ENCODE measurements at places on chromosomes 1 and 21.

GRCh38 chr1:91080650-91081049 is 58.8 kb upstream of the ZNF644 start:
- DNase-seq: no peak

DNA sequence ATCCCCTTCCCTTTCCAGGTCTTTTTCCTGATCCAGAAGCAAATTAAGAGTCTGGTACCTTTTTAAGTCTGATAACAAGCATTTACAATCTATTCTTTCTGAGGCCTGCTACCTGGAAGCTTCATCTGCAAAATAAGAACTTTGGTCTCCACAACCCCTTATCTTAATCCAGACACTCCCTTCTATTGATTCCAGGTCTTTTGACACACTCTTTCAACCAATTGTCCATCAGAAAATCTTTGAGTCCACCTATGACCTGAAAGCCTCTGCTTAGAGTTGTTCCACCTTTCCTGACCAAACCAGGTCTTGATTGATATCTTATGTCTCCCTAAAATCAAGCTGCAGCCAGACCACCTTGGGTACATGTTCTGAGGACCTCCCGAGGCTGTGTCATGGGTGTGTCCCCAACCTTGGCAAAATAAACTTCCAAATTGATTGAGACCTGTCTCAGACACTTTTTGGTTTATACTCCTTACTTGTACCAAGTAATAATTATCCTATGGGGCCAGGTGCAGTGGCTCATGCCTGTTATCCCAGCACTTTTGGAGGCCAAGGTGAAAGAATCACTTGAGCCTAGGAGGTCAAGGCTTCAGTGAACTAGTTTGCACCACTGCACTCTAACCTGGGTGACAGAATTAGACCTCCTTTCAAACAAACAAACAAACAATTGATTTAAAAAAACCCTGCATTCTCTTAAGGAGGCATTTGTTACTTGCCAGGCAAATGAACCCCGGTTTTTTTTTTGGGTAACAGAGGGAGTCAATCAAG is 126.1 kb downstream of the MAP3K21 start:
- DNase-seq: no peak

DNA sequence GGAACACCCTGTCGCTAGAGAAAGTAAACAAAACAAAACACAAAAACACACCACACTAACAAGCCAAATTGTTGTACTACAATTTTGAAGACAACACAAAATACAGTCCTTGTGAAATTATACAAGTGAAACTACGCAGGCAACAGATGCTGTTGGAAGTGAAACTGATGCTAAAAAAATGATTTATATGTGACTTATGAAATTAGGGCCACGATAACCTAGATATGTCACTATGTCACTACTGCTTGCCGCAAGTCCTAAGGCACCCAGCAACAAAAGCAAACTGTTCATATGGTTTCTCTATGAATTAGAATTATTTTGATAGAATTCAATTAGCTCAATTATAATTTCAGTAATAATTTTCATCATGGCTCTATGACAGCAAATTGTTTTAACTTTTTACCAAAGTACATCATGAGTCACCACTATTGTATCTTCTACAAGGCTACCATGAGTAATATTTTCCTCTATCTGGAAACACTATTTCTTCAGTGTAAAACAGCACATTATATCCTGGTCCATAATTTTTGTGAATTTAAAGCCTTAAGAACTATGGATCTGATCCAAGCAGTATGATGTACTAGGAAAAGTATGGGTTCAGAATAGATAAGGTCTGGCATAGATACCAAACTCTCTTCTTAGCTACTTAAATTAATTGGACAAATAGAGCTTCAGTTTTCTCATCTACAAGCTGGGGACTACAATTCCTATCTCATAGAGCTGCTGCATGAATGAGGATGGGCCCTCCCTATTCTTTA is 216.3 kb downstream of the COL11A1 start:
- peak; percentile 61 for DNase-seq

GRCh38 chr1:199226163-199226562 is 587.3 kb downstream of the PTPRC start:
- DNase-seq: no peak

GRCh38 chr1:39395357-39395831 is 96.0 kb upstream of the BMP8A start:
- no peak for DNase-seq

DNA sequence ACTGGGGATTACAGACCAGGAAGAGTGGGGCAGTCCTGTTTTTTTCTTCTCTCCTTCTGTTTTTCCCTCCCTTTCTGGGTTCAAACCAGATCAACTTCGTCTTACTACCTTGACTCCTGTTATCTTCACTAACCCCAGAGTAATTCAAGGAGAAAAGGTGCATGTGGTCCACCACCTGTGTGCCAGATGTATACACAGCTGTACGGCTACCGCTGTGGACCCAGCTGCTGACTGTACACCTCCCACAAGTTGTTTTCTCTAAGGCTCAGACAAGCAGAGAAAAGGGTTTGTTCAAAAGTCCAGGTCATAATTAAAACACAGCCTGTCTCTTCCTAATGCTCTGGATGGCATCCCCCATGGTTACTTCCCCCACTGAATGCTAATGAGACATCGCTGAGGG is 102.1 kb downstream of the LMX1A start:
- no peak for DNase-seq

DNA sequence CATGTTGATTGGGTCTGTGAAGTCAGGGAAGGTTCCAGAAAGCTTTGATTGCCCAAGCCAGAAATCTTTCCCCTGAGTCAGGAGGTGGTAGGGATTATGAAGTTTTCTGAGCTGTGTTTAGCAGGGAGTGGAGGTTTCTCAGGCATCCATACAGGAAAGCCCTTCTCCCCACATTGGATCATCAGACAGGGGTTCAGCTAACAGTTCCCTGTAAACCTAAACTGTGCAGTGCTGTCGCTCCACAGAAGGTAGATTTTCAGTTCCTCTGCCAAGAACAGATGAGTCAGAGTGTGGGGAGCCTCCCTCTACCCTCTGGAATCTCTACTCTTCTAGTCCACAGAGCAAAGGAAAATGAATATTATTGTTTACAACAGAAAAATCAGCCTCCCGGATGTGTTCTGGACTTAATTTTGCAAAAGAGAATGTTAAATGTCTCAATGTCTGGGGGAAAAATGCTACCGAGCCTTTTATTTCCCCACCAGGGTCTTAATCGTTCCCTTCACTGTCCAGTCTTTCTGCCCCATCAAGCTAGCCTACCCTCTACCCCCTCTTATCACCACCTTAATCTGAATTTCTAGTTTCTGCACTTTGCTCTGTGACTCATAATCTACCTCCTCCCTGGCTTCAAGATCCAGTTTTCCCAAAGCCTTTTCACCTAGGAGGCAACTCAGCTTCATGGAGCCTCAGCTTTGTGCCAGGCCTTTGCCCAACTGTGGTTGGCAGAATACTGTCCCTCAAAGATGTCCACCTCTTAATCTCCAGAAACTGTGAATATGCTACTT is 355.6 kb downstream of the PRDM2 start:
- no peak for DNase-seq

DNA sequence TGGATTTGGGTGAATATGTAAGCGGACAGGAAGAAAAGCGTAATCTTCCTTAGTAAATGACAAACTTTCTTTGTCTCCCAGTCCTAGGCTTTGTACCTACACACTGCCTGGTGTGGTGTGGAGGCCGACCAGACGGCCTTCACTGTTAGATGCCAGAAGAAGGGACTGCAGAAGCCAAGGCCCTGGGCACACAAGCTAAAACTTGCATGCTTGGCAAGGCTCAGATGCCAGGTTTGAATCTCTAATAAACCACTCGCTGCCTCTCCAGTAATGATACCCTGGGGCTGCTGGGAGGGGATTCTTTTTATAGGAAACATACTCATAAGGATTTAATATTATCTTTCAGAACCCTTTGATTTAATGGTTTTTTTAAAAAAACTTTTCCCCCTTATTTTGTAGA is 263.8 kb downstream of the PTPRC start:
- DNase-seq: no peak

DNA sequence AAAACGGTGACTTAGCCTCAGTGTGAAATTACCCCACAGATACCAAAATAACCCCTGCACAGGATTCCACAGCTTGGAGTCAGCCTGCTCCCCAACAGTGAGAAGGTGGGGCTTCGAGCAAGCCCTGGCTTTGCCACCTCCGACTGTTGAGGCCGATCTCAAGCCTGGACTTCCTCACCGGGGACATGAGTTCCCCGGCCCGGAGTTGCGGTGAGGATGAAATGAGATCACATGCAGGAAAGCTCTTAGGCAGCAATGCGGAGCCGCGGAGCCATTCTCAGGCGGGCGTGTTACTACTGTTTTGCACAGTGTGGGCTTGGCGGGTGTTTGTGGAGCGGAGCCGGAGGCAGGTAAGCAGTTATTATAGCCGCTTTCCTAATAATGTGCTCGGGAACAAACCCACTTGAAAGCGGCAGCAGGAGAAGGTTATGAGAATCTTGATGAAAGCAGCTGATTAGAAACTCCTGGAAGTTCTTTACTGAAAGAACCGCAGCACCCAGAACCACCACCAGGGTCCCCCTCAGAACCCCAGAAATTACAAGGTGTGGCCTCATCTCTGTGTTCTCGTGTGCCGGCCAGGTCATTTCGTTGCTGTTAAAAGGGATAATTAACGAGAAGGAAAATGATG is 3.9 kb upstream of the CLSTN1 start:
- no peak for DNase-seq

DNA sequence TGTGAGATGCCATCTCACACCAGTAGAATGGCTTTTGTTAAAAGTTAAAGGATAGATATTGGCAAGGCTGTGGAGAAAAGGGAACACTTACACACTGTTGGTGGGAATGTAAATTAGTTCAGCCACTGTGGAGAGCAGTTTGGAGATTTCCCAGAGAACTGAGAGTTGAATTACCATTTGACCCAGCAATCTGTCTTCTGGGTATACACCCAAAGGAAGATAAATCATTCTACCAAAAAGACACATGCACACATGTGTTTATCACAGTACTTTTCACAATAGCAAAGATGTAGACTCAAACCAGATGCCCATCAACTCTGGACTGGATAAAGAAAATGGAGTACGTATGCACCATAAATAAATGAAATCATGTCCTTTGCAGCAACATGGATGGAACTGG is 88.6 kb upstream of the LRRC8D start:
- no peak for DNase-seq

GRCh38 chr1:7070389-7071029 is 285.3 kb downstream of the CAMTA1 start:
- peak; percentile 23 for DNase-seq

GRCh38 chr21:19018529-19018928 is 614.9 kb upstream of the TMPRSS15 start:
- no peak for DNase-seq

All from AG09309 (cell line).